Posterior vena cava (tissue), 2 donors: ENCODE measurements at places on chromosomes 4 and X. TPM values are rescaled to one million over a fixed set of nuclear protein-coding genes. Genes with fewer than 3 reads are reported as not detected.
A peak's percentile ranks its signal among the peaks of the same experiment; 100 is the strongest.

The ZNF711 gene
- total RNA-seq: 4.7 TPM

The UGT2B17 gene
- not detected for total RNA-seq

The INTU gene
- total RNA-seq: 17.4 TPM

The BEND2 gene
- not detected for total RNA-seq

The SOX3 gene
- not detected for total RNA-seq

DNA sequence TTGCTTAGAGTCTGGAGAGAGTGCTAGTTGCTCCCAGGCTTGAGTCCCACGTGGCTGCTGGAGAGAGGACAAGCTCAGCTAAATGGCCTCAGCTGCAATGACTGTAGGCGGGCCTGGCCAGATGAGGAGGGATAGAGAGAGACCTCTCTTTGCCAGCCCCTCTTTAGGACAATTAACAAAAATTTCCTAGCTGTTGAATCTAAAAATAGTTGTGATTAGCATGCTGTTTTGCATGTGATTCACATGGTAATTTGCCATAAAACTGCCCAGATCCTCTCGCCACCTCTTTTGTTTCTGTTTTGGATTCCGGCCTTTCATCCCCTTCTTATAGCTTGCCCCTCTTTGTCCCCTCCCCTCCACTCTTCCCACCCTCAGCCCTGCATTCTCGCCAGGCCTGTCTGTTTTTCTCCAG is 28.9 kb upstream of the PRPS1 start:
- DNase-seq: no peak

- no peak for DNase-seq
These were observed 779.1 kb upstream of the HTR2C start for GRCh38 chrX:113804819-113805218.

DNA sequence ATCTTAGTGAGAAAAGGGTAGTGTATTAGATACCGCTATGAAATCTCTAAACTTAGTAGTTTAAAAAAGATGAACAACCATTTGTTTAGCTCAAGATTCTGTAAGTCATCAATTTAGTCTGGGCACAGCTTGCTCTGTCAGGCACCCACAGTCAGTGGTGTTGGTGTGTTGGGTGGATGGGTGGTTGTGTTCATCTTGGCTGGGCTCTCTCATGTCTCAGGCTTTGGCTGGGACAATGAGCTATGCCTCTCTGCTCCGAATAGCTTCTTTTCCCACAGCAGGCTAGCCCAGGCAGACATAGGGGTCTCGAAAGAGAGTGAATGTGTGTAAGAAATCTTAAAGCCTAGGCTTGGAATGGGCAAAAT is 127.0 kb upstream of the GATB start:
- no peak for DNase-seq

DNA sequence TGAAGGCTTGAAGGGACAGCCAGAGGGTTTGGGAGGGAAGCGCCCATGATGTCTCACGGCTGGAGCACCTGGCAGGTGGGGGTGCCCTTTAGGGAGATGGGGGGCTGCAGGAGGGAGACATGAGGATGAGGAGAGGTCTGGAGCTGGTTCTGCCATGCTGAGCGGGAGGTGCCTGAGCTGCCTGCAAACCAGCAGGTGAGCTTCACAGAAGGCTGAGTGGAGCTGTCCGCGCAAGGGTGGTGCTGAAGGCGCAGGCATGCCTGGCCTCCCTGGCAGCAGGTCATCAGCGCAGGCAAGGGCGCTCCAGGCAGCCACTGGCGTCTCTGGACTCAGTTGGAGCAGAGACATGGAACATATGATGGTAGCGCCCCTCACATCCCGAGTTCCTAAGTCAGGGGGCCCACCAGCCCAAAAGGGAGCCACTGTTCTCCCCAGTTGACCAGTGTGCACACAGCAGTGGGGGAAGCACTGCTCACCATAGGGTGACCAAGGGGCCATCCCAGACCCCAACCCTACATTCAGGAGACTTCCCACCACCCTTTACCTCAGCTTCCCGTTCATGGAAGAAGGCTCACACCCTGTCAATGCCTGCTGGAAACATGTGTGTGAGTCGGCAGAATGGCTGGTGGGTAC is 25.8 kb downstream of the ADRA2C start:
- DNase-seq: no peak

- no peak for DNase-seq
These were observed 606.0 kb downstream of the BCOR start for GRCh38 chrX:39491548-39492297.

DNA sequence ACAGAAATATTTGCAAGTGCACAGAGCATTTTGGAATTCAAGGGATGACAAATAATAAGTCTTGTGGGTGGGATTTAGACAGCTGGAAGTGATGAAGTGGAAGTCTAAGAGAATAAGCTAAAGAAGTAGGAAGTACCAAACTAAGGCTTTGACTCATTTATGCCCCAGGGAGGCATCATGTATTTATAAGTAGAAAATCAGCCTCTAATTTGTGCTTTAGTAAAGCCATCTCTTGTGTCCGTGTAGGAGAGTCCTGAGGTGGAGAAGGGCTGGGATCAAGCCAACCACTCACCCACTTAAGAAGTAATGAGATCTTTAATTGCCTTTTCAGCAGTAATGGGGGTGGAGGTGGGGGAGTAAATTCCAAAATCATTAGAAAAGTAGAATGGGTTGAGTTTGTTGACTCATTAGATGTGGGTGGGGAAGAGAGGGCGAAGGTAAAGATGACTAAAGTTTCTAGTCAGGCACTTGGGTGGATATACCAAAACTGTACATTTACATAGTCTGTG is 356.7 kb downstream of the STIM2 start:
- DNase-seq: no peak

DNA sequence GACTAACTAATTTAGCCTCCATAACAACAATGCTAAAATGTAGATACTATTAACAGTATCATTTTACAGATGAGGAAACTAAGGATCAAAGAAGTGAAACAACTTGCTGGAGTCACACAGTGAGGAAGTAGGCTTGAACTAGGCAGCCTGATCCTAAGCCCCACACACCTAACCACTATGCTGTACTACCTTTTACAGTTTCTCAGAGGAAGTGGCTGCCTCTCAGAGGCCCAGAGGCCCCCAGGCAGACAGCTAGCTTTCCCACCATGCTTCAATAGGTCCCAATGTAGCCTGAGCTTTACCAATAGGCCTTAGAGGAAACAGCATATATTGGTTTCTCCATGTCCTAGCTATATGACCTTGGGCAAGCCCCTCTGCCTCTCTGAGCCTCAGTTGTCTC is 69.4 kb upstream of the PJA1 start:
- no peak for DNase-seq

DNA sequence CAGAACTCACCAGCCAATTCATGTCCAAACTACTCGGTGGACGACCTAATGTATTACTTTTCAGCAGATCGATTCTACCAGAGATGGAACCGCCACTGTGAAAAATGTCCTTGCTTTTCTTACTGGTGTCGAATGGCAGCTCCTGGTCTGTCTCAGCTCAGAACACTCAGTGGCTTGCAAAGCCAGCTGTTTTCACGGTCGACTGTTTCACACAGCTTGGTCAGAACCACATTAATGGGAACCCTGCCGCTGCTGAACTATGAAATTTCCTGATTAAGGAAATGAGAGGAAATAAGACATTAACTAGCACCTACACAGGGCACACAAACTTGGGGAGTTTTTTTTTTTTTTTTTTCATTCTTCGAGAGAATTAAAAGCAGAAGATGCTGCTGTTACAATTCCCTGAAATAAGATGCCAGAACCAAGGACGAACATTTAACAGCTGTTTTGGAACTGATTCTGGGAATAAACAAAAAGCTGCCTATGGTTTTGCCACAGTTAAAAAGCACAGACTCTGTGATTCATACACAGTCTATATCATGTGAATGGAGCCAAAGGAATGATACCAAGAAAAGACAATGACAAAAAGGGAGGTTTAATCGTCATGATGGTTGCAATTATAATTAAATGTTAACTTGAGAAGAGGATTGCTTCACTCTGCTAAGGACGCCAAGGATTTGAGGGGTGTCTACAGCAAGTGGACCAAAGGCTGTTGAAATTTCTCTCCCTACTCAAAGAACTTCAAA is 31.3 kb downstream of the SUPT20HL2 start:
- no peak for DNase-seq

DNA sequence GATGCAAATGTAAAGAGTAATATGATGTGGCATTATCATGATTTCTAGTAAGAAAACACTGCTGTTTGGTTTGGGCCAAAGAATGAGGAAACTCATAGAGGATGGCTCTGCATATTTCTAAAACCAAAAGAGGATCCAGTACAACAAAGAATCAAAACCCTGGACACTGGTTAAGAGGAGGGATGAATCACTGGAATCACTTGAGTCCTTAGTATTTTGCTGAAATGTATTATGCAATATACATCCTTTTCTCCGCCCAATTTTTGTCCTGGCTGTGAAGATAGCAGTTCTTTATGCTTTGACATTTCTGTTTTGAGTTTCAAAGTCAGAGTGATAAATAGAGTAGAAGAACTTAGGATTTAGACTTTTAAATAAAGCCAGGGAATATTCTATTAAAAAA is 345.9 kb downstream of the PACRGL start:
- DNase-seq: no peak

- peak; percentile 55 for DNase-seq
These were observed 1981.3 kb upstream of the IGFBP7 start for GRCh38 chr4:59091146-59092142.

DNA sequence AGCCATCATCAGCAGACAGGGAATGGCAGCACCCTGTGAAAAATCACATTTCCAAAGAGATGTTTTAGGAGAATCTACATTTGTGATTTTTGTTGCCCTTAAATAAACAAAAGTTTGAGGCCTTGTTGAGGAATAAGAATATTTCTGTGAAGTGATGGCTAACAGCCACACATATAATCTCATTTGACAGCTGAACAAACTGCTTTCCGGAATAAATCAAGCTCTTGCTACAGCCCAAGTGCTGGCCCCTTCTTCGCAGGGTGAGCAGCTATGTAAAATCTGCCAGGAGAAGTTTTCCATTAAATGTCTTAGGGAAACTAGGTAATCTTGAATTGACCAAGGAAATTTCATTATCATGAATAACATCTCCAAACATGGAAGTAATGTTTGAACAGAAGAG is 106.4 kb upstream of the GPM6B start:
- DNase-seq: no peak

- DNase-seq: no peak
These were observed 17.6 kb downstream of the SLC2A9 start for GRCh38 chr4:10003666-10004065.

GRCh38 chr4:31674313-31674947 is 954.3 kb downstream of the PCDH7 start:
- no peak for DNase-seq

GRCh38 chr4:169567916-169568315 is 44.5 kb downstream of the NEK1 start:
- no peak for DNase-seq

GRCh38 chr4:151905197-151905596 is 144.4 kb upstream of the GATB start:
- no peak for DNase-seq

GRCh38 chr4:115720611-115721010 is 607.2 kb upstream of the NDST4 start:
- DNase-seq: no peak

- DNase-seq: no peak
These were observed 616.7 kb downstream of the RAPGEF2 start for GRCh38 chr4:159719531-159719930.

DNA sequence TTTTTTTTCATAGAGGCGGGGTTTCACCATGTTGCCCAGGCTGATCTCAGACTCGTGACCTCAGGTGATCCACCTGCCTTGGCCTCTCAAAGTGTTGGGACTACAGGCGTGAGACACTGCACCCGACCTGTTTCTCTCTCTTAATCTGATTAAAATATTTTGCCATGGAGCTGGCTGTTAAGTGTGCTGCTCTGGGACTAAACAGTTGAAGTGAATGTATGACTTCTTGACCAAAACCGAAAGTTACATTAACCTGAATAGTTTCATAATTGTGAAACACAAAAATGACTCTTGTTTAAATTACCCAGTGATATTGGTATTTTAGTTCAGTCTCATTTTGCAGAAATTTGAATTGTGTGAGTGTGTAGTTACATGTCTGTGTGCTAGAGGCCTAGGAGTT is 2548.6 kb downstream of the PCDH7 start:
- no peak for DNase-seq

- DNase-seq: no peak
These were observed 8.3 kb upstream of the SLC10A6 start for GRCh38 chr4:86857341-86858052.
